ENCODE measurements at places on chromosomes 2 and 18. TPM values are rescaled to one million over a fixed set of nuclear protein-coding genes. Genes with fewer than 3 reads are reported as not detected.

Gene CD207
- total RNA-seq: not detected

Gene DPP4
- 0.46 TPM for total RNA-seq

Gene ALKAL2
- total RNA-seq: 1.4 TPM

Gene TBR1
- 3.9 TPM for total RNA-seq

Gene DES
- total RNA-seq: 1.4 TPM

Gene IL36A
- total RNA-seq: not detected

Gene SLC9A2
- total RNA-seq: 1.8 TPM

Gene TEX44
- total RNA-seq: not detected

Gene NAT8
- total RNA-seq: not detected

Gene RAD51AP2
- total RNA-seq: 1.2 TPM

Gene TDRD15
- under 0.01 TPM for total RNA-seq

Gene VWA3B
- total RNA-seq: 2.8 TPM

Gene CTAGE1
- not detected for total RNA-seq

Gene TUBA4B
- 1.2 TPM for total RNA-seq

Data from diencephalon (tissue), 1 donor.